ENCODE measurements at places on chromosomes 6 and 20. TPM values are rescaled to one million over a fixed set of nuclear protein-coding genes. Genes with fewer than 3 reads are reported as not detected.

GRCh38 chr6:166620478-166621113 lies 6.5 kb downstream of the RPS6KA2 start:
- DNase-seq = no peak

GRCh38 chr6:108587258-108588059 lies 26.7 kb downstream of the FOXO3 start:
- DNase-seq = no peak

- no peak for DNase-seq
These were observed 102.1 kb downstream of the FNDC1 start for GRCh38 chr6:159271257-159271656.

GRCh38 chr20:24489631-24490260 lies 20.3 kb downstream of the SYNDIG1 start:
- DNase-seq = no peak

DNA sequence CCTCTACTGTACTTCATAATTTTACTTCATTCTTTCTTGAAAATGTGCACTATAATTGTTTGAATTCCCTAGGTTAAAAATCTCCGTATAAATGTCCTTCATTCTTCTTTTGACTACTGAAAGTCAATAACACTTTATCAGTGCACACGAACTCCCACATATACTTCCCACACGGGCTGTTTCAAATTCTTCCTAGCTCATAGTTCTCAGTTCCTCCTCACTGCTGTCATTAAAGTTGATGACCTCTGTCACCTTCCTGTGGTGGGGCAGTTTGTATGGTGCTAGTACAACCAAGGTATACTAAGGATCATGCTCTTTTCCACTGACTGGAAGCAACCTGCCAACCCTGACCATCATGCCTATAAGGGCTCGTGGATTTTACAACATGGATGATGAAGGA lies 40.0 kb upstream of the CD2AP start:
- no peak for DNase-seq

GRCh38 chr20:24746351-24746685 lies 202.8 kb upstream of the CST7 start:
- no peak for DNase-seq

DNA sequence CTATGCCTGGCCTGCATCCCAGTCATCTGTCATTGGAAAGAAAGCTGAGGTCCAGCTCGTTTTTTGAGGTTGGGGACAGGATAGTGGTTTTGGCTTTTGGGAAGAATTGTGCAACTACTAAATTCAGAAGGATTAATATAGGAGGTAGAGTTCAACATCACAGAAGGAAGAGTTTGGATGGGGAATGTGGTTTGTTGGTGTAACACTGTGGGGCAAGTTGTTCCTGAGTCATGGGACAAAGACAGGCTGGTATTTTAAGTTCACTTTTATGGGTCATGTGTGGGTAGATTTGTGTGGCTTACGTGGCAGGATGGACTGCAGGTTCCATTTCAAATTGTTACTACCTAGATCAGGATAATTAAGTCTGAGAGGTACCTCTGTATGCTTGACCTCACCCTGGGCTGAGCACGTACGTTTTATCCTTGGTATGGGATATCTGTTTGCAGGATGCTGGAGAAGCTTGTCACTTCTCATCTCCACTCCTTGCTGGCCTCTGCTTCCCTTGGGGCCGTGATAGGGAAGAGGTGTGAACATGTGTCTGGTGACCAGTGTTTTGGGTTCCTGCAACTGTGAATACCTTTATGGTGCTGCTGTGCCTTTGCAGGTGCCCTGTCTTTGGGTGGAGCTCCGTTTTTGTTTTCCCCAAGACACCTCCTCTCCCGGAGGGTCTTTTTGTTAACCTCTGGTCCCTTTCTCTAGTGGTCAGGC lies 177.6 kb downstream of the JARID2 start:
- DNase-seq = no peak

- DNase-seq = peak; percentile 69
These were observed 494.7 kb upstream of the MAP3K7 start for GRCh38 chr6:91081452-91082067.

DNA sequence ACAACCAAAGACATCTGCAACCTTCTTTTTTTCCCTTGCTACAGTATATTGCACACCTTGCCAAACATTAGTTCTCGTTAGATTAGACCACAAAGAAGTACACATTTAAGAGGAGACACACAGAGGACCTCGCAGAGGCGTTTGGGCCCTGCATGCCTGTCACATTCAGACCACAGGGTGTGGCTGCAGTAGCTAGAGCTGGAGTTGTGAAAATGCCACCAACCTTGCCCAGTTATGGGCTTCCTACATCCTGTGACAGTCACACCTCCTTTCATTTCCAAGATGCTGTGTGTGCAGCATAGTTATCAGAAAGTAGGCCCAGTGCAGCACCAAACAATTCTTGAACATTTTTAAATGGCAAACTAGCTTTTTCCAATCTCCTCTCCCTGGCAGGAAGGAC lies 2.4 kb downstream of the SYNE1 start:
- DNase-seq = no peak

The DEFB119 gene
- not detected for polyA plus RNA-seq

The MEI4 gene
- polyA plus RNA-seq = 2.7 TPM

The PANK2 gene
- 35.1 TPM for polyA plus RNA-seq

The AP5S1 gene
- polyA plus RNA-seq = 8.5 TPM
